Activated CD4-positive, alpha-beta T cell treated with anti-CD3 and anti-CD28 coated beads, Interleukin-2, amount 50 U/mL, for 4 hours (primary cell): ENCODE measurements at places on chromosomes 16 and 17.

DNA sequence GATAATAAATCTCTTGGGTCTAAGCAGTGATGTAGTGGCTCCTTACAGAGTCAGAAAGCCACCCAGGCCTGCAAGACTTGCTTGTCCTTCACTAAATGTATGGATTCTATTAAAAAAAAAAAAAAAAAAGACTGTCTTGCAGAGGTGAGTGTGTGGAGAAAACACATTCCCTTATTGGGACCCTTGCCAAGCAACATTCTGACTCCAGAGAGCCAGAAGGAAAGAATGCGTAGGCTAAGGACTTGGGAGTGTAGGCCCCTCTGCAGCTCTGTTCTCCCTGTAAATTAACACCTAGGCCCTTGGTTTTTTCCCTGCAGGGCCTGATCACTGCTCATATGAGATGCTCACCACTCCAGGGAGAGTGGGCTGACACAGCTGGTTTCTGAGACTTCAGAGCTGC lies 17.8 kb downstream of the SCPEP1 start:
- no peak for DNase-seq

DNA sequence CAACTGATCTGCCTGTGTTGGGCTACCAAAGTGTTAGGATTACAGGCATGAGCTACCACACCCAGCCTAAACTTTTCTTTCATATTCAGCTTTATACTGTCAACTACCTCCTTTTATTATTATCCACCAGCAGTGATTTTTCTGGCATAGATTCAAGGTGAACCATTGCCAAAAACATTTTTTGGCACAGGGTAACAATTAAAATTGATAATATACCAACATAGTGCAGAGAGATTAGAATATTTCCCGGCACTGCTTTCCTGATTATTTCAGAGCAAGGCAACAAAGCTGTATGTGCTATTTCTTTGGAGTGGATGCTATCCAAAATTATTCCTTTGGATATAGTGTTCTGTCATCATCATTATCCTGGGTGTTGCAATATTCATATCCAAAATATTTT lies 781.6 kb upstream of the SOX9 start:
- no peak for DNase-seq

DNA sequence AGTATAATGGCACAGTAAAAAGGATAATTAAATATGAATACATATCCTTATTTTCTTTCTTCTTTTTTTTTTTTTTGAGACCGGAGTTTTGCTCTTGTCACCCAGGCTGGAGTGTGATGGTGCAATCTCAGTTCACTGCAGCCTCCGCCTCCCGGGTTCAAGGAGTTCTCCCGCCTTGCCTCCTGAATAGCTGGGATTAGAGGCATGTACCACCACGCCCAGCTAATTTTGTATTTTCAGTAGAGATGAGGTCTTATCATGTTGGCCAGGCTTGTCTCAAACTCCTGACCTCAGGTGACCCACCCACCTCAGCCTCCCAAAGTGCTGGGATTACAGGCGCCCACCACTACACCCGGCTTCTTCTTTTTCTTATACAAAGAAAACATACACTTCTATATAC lies 12.0 kb downstream of the GABARAPL2 start:
- DNase-seq, result no peak

DNA sequence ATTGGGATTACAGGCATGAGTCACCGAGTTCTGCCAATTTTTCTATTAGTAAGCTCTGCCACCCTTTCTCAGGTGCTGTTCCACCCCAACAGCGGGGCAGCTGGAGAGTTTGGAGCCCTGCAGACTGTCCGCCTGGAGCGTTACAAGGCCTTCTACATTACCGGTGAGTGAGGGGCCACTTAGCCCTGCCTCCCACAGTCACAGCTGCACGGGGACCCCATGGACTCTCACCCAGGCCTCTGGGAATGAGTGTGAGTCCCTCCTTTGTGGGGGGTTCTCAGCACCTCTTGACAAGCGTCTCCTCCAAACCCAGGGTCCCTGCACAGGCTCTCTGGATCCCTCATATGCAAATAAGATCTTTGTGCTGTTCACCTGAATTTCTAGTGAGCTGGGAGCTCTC lies 56.0 kb downstream of the WIPI1 start:
- DNase-seq, result no peak

- DNase-seq, result no peak
Measured at GRCh38 chr17:21242780-21243515, 10.3 kb downstream of the NATD1 start.

DNA sequence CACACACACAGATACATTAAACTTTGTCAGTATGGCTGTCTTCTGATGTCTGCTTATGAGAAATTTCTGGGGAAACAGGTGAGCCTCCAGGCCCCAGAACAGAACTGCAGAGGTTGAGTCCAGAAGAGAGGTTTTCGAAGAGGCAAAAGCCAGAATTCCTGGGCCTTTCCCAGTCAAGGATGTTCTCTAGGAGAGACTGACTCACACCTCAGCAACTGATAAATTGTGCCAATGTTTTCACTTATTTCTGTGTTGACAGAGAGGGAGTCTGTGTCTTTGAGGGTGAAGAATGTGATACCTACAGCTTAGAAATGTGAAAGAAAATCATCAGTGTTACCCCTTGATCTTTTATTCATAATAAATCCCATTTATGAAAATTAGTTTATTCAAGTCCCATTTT lies 30.3 kb downstream of the LDHD start:
- DNase-seq, result no peak
